Type B pancreatic cell (in vitro differentiated cells): ENCODE measurements at places on chromosomes 1 and 21. TPM values are rescaled to one million over a fixed set of nuclear protein-coding genes. Genes with fewer than 3 reads are reported as not detected.

DNA sequence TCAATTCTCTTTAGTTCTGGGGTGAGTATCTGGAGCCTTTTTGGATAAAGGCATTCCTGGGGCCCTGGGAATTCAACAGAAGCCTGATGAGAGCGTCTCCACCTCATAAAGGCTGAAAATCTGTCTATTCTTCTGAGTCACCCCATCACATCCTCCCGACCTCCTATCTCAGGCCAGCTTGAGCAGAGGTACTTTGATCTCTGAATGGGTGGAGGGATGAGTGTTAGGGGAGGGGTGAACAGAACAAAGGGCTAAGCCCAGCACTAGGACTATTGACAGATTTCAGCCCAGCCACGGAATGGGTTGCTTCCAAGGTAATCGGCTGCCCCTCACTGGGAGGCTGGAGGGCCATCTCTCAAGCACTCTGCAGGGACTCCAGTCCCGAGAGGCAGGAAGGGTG is 2.5 kb upstream of the MYBPH start:
- DNase-seq = no peak

DNA sequence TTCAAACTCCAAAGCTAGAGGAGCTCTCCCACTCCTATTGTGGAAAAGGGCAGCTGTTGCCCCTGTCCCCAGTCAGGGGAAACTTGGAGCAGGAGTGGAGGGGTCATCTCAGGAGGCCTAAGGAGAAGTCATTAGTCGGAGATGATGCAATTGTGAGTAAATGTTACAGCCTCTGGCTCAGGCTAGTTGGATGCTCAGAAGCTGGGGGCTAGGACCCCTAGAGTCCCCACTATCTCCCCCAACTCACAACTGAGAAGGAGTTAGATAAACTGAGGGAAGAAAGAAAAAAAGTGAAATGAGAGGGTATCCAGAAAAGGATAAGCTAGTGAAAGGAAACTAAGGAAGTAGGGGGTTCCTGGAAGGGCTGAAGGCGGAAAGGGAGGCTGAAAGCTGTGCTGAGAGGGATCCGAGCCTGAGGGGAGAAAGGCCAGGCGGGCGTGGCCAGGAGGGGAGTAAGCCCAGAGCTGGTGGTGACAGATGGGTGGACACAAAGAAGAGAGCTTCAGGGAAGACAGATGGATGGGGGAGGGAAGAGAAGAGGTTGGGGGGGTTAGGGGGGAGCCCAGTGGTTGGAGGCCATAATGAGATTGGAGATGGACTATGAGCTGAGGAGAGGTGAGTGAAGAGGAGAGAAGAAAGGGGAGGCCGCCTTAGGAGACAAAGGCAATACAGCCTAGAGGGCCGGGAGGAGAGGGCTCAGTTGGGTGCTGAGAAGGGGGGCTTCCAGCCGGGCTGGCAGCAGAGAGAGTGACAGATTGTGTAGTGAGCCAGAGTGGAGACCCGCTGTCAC is 4.5 kb upstream of the NHLH1 start:
- DNase-seq = no peak

The LRRC39 gene
- 0.40 and 0.63 TPM in 2 replicates for total RNA-seq

DNA sequence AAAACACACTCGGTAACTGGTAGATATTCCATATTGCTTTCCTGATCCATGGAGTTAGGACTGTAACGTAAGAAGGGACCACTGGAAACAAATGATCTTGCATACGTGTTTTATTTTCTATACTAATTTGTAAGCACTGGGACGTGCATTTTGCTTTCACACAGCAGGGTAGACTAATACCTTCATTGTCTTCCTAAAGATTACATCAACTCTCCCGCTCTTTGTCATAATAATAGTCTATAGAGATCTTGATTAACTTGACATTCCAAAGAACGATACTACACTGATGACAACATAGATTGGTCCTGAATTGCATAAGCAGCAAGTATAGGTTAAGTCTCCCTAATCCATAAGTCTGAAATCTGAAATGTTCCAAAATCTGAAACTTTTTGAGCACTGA is 166.5 kb downstream of the FAF1 start:
- DNase-seq = no peak

GRCh38 chr1:168321945-168322344 is 41.3 kb downstream of the TBX19 start:
- DNase-seq = no peak

GRCh38 chr1:110717179-110717578 is 42.4 kb upstream of the KCNA3 start:
- no peak for DNase-seq

DNA sequence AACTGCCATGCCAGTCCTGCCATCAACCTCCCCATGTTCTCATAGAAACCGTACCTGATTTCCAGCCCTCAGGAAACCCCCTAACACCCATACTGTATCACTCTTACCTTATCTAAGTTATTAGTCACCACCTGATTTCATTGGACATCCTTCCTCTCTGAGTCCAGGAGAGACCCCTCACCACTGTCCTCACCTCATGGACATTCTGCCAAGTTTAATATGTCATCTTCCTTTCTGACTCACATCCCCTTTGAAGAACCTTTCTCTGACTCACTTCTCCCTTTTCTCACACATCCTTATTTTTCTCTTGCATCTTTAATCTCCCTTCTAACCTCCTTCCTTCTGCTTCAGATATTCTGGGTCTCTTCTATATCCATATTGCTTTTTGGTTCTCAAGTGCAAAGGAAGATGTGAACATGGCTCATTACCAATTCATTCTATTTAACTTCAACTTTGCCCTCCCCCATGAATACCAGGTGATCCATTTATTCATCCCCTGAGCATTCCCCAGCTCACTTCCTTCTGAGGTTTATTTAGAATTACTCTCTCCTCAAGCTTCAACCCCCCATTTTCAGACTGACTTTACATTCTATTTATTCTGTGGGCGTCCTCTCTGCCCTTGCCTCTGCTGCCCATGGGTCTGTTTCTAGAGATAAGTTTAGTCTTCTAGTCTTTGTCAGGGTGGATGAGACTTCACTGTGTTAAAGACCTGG is 206.8 kb upstream of the ESRRG start:
- no peak for DNase-seq

DNA sequence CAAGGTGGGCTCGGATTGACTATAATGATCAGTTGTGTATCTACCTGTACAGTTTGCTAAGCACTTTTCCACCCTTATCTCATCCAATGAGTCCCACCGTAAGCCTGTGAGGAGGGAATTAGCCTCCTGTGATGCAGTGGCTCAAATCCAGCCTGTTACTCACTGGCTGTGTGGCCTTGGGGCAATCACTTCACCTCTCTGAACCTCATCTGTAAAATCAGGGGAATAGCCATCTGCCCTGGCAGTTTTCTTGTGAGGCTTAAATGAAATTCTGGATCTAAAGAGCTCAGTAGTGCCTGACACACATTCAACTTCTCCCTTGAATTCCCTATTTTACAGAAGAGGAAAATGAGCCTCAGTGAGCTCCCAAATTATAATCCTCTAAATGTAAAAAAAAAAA is 7.4 kb upstream of the EXTL1 start:
- no peak for DNase-seq
